Renal cortical epithelial cell (primary cell): ENCODE measurements at places on chromosomes 12 and 14. TPM values are rescaled to one million over a fixed set of nuclear protein-coding genes. Genes with fewer than 3 reads are reported as not detected.

The SERPINA1 gene
- 32.1 and 137 TPM in 2 replicates for total RNA-seq

The ITGB7 gene
- total RNA-seq = 2.8 and 3.1 TPM in 2 replicates

The KCNC2 gene
- total RNA-seq = under 0.01 TPM in 1 of 2 replicates, not detected in the other

The ACRBP gene
- 0.15 and 0.17 TPM in 2 replicates for total RNA-seq
